ENCODE measurements at places on chromosomes 6 and 20.

DNA sequence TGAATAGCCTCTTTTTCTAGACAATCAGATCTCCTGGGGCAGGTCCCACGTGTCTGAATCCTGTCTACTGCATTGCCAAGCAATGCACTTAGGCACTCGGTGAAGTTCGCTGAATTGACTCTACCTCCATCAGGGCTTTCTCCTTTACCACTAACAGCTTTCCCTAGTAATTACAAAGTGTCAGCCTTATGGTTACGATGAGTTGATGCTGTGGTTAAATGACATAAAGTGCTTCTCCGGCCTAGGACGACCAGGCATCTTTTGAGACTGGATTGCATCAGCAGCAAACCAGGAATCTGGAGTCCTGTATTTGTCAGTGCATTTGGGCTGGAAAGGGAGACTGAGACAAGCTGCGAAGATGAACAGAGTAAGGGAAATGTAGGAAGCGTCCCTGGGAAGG, 21.5 kb downstream of the NOX3 start:
- DNase-seq, result no peak

DNA sequence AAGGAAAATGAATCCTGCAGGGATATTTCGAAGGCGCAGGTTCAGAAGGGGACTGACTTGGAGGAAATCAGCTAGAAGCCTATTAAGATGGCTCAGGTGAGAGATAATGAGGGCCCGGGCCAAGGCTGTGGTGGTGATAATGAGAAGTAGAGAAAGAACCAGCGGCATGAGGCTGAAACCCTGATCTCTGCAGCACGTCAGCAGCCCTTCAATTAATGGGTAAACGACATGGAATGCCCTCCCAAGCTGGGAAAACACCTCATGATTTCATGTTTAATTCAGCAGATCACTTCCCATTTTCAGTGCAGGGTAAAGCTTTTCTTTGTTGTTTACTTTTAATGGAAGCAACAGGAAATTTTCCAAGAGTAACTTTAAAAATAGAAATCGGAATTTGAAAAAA, 104.9 kb downstream of the TMEM200A start:
- DNase-seq, result no peak

- DNase-seq, result no peak
These were observed 447.7 kb upstream of the CDH4 start for GRCh38 chr20:60804240-60804917.

DNA sequence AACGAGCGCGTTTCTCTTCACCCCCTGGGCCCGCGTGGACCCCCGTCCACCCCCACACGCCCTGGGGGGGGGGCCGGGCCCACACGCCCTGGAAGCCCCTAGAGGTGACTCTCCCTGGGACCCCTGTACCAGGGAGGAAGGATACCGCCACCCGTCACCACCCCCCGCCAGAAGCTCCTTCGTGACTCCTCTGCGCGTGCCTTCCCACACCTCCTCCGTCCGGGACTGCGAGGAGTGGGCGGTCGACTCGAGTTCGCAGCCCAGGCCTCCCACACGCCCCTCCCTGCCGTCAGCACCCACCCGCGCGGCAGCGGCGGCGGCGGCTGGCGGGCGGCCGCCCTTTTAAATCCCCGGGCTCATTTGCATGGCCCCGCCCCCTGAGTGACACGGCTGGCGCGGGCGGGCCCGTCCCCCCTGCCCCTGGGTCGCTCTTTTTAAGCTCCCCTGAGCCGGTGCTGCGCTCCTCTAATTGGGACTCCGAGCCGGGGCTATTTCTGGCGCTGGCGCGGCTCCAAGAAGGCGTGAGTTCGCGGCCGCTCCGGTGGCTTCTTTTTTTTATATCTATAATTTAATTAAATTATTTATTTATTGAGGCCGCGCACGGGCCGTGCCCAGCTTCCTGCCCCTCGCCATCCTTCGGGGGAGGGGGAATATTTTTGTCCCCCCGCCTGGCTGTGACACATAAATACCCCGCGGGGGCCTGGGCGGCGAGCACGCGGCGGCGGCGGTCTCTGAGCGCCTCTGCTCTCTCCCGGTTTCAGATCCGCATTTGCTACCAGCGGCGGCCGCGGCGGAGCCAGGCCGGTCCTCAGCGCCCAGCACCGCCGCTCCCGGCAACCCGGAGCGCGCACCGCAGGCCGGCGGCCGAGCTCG, at the start of gene HMGA1:
Gene HMGA1, plus strand, starts transcription at position 431 of the 873 bp plus-strand sequence. CDS start 3,908 bp downstream, outside the sequence.
- peak; percentile 94 for DNase-seq

GRCh38 chr6:166619912-166620311, 7.1 kb downstream of the RPS6KA2 start:
- DNase-seq, result peak; percentile 31
